ENCODE measurements at places on chromosomes 4 and X.

DNA sequence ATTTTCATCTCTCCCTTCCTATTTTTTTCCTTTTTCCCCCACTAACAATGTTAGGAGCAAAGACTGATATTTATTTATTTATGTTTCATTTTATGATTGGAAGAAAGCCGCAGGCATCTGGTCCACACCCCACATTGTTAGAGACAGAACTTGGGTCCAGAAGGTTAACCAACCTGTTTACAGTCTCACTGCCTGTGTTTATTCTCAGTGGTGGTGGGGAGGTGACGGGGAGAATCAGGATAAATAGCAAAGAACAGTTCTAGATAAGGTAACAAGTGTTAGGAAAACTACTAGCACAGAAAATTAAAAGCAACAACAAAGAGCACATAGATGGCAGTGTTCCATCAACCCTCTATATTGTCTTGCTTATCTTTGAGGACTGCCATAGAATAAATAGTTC lies 301.7 kb upstream of the DIPK2B start:
- no peak for DNase-seq

DNA sequence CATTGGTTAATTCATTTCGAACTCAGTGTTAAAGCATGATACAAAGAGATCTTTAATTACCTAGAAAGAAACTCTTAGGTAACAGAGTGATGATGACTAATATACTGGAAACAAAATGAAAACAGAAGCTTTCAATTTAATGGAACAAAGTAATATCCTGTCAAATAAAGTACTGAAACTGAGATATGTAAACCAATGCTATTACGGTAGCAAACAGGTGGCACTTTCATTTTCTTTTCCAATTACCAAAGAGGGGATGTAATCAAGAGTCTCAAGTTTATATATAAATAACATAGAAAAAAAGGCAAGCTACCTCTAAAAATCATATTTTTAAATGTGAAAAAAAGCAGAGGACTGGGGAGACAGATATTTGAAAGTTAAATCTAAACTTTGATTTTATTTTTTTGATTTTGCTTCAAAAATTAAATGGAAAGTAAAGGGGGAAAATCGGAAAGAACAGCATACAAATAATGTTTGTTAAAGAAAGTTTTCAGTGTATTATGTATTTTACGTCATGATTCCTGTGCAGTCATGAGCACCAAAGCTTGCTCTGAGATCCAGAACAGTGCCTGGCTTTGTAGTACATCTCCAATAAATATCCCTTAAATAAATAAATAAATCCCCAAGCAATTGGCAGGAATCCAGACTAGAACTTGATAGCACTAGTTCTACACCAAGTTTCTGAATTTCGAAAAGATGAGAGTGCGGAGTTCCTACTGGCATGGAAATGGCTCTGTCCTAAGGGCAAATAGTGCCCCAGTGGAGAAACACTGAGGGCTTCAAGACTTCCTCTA lies 25.0 kb upstream of the RAPGEF2 start:
- no peak for DNase-seq

DNA sequence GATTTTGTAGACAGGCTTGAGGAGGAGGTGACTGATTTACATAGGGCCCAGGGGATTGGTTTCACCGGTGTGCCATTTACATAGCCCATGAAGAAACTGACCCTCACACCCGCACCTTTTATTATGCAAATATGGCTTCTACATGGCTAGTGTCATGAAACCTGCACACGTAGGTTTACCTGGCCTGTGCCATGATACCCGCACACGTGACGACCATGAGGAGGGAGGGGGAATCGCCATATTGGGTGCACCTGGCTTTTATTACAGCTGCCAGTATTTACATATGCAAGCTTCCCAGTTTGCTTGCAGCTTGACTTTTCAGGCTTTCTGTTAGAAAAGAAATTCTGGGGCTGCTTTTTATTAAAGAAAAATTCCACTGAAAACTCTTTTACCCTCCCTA lies 359.7 kb downstream of the ADAM29 start:
- peak; percentile 42 for DNase-seq

DNA sequence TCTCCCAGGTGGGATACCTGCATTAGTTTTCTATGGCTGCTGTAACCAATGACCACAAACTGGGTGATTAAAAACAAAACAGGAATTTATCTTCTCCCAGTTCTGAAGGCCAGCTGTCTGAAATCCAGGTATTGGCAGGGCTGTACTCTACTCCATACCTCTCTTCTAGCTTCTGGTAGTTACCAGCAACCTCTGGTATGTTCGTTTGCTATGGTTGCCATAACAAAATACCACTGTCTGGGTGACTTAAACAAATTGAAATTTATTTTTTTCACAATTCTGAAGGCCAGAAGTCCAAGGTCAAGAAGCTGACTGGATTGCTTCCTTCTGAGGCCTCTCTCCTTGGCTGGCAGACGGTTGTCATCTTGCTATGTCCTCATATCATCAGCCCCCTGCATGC lies 642.1 kb upstream of the TENM3 start:
- no peak for DNase-seq

DNA sequence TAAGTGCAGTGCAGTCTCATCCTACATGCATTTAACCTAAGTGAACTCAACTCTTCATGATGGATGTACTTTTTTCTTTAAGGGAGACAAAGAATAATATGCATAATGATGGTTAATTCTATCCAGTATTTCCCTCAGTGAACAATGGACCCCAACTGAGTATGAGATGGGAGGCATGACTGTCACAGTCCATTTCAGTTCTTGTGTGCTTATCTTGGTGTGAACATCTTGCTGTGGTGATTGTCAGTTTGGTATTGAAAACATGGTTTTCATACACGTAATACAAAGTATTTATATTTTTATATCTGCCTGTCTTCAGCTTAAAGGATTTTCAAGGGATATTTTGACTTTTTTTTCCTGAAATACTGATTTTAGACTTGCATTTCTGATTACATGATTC lies 72.0 kb upstream of the NDUFC1 start:
- peak; percentile 0 for DNase-seq

DNA sequence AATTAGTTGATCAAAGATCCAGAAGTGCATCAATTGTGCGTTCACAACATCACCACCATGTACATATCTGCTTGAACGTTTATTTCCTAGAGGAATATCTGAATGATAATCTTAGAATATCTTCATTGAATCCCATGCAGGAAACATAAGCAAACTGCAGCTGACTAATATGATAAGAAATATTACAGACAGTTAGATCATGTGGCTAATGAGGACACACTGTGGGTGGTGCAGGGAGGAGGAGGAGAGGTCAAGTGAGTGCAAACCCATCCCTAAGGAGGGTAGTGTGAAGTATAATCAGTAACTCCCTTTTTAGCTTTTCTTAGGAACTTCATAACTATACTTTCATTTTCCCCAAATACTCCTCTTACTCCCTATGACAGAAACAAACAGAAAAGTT lies 58.3 kb upstream of the HPGD start:
- DNase-seq = no peak

DNA sequence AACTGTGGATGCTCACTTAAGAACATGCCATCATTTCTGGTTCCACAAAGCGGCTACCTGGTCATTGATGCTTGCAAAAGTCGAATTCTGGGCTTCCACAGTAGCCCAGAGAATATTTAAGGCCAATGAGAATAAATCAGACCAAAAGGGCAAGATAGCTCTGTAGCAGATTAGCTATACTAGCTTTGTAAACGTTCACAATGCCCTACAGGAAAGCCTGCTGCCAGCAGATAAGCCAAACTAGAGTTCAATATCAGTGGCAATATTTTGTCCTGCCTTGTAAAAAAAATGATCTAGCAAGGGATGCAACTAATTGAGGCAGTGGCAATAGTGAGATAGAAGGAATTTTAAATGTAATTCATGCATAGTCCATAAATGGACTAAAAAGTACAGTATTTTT lies 387.7 kb upstream of the TEX13C start:
- peak; percentile 67 for DNase-seq

DNA sequence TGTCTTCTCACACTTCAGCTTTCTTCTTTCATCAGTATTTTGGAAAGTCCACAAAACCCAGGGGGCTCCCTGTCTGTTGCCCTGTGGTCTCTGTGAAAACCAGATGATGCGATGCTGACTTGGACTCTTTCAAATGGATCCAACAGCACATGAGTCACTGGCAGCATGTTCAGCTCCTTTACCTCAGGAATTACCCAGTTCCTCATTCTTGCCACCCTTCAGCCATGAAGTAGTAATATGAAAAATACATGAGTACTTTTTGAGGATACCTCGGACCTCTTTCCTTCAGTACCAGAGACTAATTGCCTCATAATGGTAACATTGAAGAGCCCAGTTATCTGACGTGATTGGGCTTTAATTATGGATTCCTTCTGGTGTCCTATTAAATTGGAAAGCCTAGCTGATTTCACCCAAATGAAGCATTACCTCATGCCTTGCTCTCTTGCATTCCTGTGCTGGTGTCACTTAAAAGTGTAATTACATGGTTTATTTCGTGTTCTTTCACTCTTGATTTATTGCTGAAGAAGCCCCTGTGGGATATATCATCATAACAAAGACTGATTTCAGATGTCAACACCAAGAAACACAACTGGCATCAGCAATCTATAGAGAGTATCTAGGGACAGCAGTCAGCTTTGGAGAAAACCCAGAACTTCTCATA lies 63.4 kb downstream of the NFKB1 start:
- DNase-seq = no peak

DNA sequence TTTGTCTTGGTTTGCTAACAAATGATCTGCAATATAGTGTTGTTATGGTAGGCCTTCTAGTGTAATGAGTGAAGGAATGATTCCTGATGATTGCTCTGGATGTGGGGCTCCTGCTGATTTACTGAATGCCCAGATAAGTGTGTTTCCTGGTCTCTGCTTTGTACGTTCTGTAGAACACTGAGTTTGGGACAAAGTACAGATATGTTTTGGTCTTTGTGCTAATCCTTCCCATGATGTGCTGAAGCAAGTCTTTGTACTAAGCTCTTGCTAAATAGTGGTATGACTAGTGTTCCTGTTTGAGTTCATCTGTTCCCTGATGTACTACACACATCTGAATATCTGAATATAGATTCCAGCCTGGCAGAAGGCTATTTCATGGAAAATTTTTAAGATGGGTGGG lies 36.9 kb upstream of the XIAP start:
- DNase-seq = no peak

DNA sequence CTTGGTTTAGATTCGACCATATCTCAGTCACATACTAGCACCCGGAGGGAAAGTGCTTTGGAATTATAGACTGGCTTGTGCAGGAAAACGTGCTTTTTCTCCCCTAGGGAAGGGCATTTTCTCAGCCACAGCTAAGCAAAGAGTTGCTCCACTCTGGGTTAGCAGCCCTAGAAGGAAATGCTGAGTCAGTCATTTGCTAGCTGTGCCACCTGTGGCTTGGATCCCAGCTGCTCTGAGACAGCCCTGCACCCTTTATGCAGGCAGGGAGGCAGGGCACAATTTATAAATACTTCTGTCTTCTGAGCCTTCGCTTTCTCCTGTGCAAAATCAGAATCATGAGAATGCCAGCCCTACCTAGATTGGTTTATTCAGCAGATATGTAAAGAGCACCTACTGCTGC lies 1.3 kb upstream of the USP51 start:
- no peak for DNase-seq

DNA sequence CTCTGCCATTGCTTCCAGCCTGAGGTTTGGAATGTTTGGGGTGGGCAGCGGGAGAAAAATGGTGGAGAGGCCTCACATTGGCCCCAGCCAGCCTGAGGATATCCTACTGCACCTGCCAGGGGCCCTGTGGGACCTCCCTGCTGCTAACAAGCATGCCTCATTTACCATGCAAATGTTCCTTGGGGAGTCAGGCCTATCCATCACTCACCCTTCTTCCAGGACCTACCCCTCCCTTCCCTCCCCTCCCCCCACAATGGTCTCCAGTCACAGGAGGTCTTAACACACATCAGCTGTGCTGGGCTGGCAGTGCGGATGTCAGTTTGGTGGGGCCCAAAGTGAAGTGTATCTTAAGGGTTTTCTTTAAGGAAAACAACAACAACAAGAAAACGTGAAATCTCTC lies 139.2 kb downstream of the SHOX start:
- DNase-seq = no peak

DNA sequence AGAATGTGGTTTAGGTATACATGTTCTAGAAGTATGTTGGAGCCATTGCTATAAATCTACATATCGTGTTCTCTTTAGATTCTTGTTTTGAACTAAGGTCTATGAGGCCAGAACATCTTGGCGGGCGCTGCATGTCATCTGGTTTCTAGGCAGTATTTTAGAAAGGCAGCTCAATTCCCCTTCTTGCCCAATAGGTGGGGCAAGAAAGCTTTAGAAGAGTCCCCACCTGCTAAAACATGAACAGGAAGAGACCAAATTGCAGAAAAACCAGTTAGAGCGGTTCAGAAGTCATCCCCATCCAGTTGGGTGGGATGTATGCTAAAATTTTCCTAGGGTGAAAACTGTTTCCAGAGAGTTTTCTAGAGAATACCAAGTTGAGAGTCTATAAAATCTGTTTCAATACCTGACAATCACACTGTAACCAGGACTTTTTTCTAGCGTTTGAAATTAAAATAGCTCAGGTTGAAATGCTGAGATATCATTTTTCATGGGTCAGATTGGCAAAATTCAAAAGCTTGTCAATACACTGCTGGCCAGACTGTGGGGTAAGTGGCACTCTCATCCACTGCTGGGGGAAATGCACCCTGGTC lies 17.5 kb upstream of the SH3KBP1 start:
- peak; percentile 58 for DNase-seq

GRCh38 chrX:47862680-47863079 lies 26.0 kb downstream of the ZNF81 start:
- no peak for DNase-seq

DNA sequence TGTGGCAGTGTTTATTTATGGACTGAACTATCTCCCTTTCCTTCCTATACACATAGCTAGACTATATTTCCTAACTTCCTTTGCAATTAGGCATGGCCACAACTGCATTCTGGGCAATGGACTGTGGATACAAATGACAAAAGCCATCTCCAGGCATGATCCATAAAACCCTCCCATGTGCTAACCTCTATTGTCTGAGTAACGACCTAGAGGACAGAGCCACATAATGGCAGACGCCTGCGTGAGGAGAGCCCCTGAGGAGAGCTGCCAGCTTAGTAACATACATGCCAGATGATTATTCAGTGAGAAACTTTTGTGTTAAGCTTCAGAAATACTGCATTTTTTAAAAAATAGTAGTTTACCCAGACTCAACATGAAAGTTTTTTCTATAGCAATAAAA lies 142.9 kb downstream of the ADGRA3 start:
- DNase-seq = no peak

- no peak for DNase-seq
Observed at GRCh38 chr4:37477126-37477525, 209.1 kb downstream of the RELL1 start.
